ENCODE measurements at places on chromosomes 3 and 15.

DNA sequence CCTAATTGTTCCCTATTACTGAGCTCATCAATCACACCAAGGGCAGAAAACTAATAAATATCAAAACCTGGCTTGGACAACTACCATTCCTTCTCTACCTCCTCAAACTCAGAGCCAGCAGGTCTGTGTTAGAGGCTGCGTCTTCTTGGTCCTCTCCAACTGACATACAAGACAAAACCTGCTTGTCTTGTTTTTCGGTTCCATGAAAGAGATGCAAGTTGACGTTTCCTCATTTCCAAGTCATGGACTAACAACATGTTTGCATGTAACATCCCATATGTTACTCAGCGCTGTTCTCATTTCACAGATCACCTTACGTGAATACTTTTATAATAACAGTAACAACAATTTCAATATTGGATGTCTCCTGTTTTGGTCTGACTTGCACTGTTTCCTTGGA lies 110.9 kb downstream of the LMLN start:
- DNase-seq = no peak

DNA sequence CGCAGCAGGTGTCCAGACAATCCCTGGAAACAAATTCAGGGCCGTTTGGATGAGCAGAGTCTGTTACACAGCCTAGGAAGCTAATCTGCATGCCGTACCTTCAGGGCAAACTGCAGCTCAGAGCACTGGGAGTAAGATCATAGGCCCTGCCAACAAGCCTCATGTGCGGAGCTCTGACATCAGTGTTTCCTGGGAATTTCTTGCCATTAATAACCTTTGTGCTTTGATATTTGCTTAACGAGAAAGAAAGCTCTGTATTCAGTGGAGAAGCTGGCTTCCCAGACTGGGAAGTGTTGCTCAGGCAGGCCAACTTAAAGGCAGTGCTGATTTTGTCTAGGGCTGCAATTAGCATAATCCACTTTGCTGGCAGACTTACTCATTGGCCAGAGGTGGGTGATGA lies 116.1 kb upstream of the KLHL25 start:
- no peak for DNase-seq

GRCh38 chr3:192262001-192262400 lies 465.3 kb downstream of the FGF12 start:
- DNase-seq = no peak

GRCh38 chr3:49165771-49166751 lies at the start of gene CCDC71:
Gene CCDC71 (minus strand): TSS chr3:49166331. CDS start chr3:49164208, 2,123 bp downstream.
- peak; percentile 77 for DNase-seq

GRCh38 chr3:64103131-64103530 lies 79.8 kb upstream of the PSMD6 start:
- DNase-seq = no peak

DNA sequence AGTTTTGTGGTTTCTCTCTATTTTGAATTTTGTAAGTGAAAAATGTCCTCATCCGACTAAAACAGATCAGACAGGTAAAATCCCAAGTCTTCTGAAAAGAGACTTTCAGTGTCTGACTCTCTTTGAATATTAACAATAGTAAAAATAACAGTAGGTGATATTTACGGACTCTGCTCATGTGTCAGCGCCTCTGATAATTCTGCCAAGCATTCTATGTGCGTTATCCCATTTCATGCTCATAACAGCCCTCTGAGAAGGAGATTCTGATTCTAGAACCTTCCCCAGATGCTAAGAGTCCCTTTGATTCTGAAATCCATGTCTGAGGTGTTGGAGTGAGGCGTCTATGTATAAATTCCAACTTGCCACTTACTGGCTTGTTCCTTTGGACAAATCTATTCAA lies 282.8 kb downstream of the FEZF2 start:
- DNase-seq = no peak

GRCh38 chr15:72733941-72734738 lies 48.1 kb downstream of the BBS4 start:
- DNase-seq = no peak

- DNase-seq = no peak
Measured at GRCh38 chr3:107892955-107893624, 197.7 kb downstream of the CD47 start.

DNA sequence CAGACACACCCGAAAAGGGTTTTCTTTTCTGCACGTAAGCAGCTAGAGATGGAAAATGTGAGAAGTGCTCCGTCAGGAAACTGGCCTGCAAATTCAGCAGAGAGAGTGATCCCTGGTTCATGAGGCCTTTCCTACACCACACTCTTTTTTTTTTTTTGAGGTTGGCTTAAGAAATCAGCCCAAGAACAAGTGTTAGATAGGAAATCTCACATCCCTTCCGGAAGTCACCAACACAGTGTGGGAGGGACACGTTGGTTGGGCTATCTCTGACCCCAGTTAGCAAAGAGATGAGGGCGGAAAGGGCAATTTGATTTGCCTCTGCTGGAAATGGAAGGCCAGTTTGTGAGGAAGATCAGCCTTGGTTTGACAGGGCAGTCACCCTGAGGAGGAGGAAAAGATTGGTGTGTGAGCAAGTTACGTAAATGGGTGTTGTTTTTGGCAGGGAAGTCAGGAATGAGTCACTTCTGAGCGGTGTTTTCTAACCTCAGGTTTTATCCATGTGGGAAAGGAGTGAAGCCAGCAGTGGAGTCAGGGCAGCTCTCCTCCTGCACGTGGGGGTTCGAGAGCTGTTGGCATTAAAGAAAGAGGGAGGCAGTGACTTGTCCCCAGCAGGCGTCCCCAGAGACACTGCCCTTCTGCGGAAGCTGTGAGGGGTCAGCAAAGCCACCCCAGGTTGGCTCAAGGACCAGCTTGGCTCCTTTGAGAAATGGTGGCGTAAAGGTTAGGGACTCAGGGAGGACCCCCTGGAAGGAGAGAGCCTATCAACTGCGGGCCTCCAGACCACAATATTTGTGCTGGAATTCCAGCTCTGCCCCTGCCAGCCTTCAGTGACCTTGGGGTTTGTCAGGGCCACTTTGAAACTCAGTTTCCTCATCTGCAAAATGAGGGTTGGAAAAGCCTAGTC lies 237.6 kb upstream of the BHLHE40 start:
- DNase-seq = no peak

DNA sequence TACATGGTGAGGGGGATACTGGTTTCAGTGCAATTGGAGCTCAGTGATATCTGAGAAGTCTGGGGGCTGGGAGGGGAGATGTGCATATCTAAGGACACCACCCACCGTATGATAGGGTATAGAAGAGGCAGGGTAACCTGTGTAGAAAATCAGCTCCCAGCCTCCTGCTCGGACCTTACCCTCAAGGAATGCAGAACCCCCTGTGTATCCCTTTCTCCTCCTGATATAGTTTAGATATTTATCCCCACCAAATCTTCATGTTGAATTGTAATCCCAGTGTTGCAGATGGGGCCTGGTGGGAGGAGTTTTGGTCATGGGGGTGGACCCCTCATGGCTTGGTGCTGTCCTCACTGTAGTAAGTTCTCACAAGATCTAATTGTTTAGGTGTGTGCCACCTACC lies 48.2 kb upstream of the GATA2 start:
- DNase-seq = no peak

DNA sequence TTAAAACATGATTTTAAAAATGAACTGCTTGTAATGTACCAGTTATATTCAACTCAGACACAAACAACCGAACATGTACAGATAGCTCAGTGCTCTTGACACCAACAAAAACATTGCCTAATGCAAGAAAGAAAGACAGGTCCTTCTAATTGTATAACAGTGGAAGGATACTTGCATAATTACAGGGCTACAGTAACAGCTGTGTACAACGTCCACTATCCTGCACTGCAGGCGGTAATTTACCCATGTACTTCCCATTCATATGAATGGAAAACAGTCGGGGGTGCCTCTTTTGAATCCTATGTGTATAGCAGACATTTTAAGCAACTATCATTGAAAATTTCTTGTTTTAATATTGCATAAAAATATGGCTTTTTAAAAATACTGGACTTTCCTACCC lies 41.1 kb upstream of the PLSCR5 start:
- DNase-seq = no peak

- no peak for DNase-seq
Measured at GRCh38 chr3:17469520-17469919, 272.9 kb downstream of the TBC1D5 start.

GRCh38 chr15:78203346-78204225 lies 30.8 kb downstream of the ACSBG1 start:
- no peak for DNase-seq

DNA sequence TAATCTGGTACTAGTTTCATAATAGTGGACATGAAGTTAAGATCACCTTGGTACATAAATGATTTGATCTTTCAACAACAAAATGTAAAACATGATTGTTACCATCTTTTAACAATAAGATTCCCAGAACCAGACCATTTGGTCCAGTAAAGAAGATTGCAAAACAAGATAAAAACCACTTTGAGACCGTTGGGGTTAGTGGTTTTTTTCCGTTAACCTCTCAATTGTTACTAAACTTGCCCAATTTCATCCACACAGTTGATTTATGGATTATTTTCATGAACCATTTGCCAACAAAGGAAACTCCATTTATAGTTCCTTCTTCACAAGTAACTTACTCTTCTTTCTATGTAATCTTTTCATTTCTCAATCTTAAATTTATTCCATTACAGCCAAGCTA lies 53.8 kb downstream of the ATP8B4 start:
- no peak for DNase-seq

- DNase-seq = no peak
Measured at GRCh38 chr3:52509753-52510328, 14.7 kb downstream of the STAB1 start.

Measured in stimulated activated CD4-positive, alpha-beta T cell treated with anti-CD3 and anti-CD28 coated beads, Interleukin-2, amount 100 ng/mL, for 48 hours (primary cell).